ENCODE measurements at places on chromosomes 4 and X.
A peak's percentile ranks its signal among the peaks of the same experiment; 100 is the strongest.

- peaks cover 7% of the 10 kb centered on the region for H3K4me1 ChIP-seq
- H3K27me3 ChIP-seq: no peaks in the 10 kb centered on the region
- H3K4me3 ChIP-seq: no peak overlapping the region
- H3K36me3 ChIP-seq: no peaks in the 10 kb centered on the region
- H3K27ac ChIP-seq: no peak overlapping the region
- DNase-seq: no peak
Observed at GRCh38 chr4:89172865-89173264, 61.5 kb downstream of the TIGD2 start.

GRCh38 chr4:142339053-142339452 lies 507.0 kb downstream of the INPP4B start:
- H3K27me3 ChIP-seq: no peaks in the 10 kb centered on the region
- H3K36me3 ChIP-seq: no peaks in the 10 kb centered on the region
- H3K4me3 ChIP-seq: no peak overlapping the region
- H3K27ac ChIP-seq: peak overlapping the region; percentile 56

DNA sequence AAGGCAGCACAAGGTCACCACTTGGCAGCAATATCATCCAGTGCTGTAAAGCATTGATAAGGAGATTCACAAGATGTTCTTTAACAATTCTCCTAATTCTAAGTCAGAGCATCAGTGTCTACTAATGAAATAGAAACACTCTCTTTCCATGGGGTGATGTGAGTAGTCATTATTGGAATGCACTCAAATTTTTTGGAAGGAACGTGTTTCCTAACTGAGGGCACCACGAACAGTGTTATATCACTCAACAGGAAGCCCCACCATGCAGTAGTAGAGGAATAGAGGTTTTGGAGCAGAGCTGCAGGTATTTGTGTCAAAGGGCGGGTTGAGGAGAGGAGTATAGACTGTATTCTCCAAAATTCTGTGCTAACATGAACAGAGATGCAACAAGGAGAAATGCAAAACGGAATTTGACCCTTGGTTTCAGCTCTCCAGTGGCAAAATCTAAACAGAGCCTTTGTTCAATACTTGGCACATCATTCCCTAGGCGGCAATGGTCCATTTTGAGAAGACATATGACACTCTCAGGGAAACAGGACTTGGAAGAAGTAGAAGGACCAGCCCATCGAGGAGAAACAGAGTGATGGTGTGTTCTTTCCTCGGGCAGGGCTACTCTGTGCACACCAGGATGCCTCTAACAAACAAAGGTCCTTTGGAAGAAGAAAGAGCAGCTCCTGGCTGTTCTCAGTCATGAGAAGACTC lies 98.9 kb downstream of the CPEB2 start:
- no peaks in the 10 kb centered on the region for H3K4me1 ChIP-seq
- H3K4me3 ChIP-seq: no peak overlapping the region
- no peaks in the 10 kb centered on the region for H3K36me3 ChIP-seq
- no peak overlapping the region for H3K27ac ChIP-seq
- no peaks in the 10 kb centered on the region for H3K27me3 ChIP-seq

DNA sequence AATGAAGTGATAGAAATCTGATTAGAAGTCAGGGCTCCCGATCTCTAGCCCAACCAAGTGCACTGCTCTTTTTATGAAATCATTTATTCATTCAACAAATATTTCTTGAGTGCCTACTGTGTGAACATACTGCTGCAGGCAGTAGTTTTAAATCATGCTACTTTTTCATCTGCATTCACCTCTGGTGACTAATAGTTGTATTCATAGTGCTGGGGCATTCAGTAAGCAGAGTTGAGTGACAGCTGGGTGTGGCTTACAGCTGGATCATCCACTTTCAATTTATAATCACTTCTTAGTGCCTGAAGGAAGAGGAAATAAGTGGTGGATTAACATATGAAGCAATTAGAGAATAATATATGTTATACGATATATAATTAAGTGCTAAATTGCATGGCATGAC lies 94.1 kb upstream of the HPRT1 start:
- no peak for DNase-seq
- H3K36me3 ChIP-seq: no peaks in the 10 kb centered on the region
- no peaks in the 10 kb centered on the region for H3K4me1 ChIP-seq

- H3K27ac ChIP-seq: no peak overlapping the region
- peaks cover 98% of the 10 kb centered on the region for H3K36me3 ChIP-seq
- no peaks in the 10 kb centered on the region for H3K27me3 ChIP-seq
- DNase-seq: peak; percentile 60
Observed at GRCh38 chr4:1695913-1696312, 11.8 kb upstream of the FAM53A start.

- DNase-seq: peak; percentile 63
- H3K27me3 ChIP-seq: peaks cover 9% of the 10 kb centered on the region
- peak overlapping the region; percentile 20 for H3K4me3 ChIP-seq
- no peak overlapping the region for H3K27ac ChIP-seq
- no peaks in the 10 kb centered on the region for H3K36me3 ChIP-seq
- H3K4me1 ChIP-seq: no peaks in the 10 kb centered on the region
Observed at GRCh38 chr4:15906020-15906443, 32.5 kb downstream of the FGFBP1 start.
